ENCODE measurements at places on chromosomes 4 and X.
A peak's percentile ranks its signal among the peaks of the same experiment; 100 is the strongest.

DNA sequence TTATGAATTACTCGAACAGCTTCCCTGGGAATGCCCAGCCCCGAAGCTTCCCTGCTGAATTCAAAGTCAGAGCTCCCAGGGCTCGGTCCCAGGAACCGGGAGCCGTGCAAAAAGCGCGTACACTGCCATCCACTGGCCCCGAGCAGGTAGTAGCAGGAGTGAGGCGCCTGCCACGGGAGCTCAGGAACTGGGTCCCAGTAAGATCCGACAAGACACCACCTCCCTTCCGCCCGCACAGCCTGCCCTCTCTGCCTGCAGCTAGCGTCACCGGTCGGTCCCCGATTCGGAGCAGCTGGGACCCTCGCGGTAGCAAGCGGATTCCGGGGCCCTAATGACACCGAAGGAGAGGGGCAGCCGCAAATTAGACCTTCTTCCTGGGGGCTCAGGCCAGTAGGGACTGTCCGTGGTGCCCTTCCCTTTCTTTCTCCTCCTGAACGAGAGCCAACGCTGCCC lies 1.2 kb downstream of the CORIN start:
- peak; percentile 49 for DNase-seq

DNA sequence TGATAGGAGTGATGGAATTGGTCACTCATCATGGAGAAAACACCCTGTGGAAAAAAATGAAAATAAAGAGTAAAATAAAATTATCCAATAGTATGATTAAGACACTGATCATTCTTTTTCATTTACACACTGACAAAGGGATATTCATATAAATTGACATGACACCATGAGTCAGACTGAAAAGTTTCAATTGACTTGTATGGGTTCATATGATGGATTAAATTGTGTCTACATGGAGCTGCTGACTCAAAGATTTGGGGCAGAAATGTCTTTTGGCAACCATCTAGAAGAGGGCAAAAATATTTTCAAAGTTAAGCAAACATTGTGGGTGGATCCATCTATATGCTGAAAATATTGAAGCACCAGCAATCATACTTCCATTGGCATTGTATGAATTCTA lies 153.4 kb upstream of the PPP3CA start:
- no peak for DNase-seq

DNA sequence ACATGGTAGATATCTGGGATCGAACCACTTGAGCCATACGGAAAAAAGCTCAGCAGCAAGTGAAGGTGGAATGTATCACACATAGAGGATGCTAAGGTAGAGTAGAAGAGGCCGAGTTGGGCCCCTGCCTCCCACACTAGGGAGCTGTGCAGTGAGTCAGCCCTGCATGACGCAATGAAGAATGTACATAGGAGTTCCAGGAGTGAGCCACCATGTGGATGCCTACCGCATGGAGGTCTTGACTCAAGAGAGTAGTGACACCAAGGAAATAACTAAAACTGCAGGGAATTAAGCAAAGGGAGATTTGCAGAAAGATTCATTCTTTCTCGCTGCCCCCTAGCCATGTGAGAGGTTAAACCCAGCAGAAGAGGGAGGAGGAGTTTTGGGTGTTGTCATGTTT lies 389.6 kb upstream of the IGFBP7 start:
- DNase-seq: peak; percentile 59

DNA sequence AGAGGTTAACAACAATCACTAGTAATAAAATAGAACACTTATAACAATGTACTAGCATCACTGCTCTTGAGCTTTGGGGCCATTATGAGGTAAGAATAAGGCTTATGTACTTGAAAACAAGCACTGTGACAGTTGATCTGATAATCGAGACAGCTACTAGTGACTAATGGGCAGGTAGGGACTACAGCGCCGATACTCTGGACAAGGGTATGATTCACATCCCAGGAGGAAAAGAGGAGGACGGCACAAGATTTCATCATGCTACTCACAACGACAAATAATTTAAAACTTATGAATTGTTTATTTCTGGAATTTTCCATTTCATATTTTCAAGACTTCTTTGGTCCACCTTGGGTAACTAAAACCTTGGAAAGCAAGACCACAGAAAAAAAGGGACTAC lies 62.3 kb downstream of the FAM184B start:
- DNase-seq: no peak

GRCh38 chr4:154954117-154954516 lies 173.0 kb downstream of the RBM46 start:
- DNase-seq: no peak

- DNase-seq: no peak
Measured at GRCh38 chr4:165294907-165295306, 32.6 kb upstream of the MSMO1 start.

GRCh38 chrX:39891781-39892180 lies 206.0 kb downstream of the BCOR start:
- no peak for DNase-seq

- DNase-seq: peak; percentile 22
Measured at GRCh38 chrX:24676403-24677024, 17.2 kb upstream of the POLA1 start.

DNA sequence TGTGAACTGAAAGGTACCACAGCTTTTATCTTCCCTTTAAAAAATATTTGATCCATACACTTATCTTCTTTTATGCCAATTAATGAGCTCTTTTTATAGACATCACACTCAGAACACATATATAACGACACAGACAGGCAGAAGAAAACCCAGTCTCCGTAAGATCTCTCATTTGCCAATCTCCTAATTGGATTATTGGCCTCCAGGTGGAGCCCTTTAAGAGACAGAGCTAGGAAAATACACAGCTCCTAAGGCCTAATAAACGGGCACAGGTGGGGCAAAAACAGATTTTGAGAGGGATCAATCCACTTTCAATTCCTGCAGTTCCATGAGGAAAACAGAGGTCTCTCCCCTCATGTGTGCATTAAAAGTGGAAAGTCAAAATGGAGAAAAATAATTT lies 1495.4 kb downstream of the RPA4 start:
- no peak for DNase-seq

- DNase-seq: peak; percentile 52
Measured at GRCh38 chr4:186760576-186760975, 36.9 kb upstream of the FAT1 start.

DNA sequence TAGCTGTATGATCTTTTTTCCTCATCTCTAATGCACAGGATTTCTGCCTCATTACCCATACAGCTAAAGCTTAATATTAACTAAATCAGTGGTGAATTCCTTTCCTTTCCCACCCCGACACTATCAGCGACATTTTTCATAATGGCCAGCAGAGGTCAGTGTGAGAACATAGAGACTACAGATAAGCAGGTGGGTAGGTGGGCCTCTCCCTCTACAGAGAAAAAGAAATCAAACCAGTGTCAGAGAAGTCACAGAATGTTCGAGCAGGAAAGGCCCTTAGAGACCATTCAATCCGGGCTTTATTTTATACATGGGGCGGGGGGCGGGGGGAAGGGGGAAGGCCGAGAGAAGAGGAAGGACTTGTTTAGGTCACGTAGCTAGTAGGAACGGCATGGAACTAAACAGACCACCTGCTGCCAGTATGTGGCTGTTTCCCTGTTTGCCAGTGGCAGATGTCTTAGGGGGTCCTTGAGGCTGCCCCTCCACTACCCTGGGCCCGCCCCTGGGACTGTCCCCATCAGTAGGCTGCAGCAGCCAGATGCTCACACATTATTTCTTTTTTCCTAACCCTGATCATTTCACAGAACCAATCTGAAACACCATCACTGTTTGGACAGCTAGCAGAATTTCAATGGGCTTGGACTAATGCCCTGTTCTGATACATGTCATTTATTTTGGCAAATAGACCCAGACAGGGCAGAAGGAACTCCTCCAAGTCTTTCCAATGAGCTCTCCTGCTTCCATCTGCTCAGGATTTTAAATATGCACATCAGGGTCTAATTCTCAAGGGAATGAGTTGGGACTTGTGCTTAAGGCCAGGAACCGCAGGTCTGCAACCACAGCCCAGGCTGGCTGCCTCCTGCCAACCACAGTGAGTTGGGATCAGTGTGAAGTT lies 133.4 kb downstream of the ATG4A start:
- peak; percentile 30 for DNase-seq

DNA sequence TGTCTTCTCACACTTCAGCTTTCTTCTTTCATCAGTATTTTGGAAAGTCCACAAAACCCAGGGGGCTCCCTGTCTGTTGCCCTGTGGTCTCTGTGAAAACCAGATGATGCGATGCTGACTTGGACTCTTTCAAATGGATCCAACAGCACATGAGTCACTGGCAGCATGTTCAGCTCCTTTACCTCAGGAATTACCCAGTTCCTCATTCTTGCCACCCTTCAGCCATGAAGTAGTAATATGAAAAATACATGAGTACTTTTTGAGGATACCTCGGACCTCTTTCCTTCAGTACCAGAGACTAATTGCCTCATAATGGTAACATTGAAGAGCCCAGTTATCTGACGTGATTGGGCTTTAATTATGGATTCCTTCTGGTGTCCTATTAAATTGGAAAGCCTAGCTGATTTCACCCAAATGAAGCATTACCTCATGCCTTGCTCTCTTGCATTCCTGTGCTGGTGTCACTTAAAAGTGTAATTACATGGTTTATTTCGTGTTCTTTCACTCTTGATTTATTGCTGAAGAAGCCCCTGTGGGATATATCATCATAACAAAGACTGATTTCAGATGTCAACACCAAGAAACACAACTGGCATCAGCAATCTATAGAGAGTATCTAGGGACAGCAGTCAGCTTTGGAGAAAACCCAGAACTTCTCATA lies 63.4 kb downstream of the NFKB1 start:
- DNase-seq: no peak

- DNase-seq: no peak
Measured at GRCh38 chr4:70496231-70496630, 22.1 kb upstream of the AMTN start.

DNA sequence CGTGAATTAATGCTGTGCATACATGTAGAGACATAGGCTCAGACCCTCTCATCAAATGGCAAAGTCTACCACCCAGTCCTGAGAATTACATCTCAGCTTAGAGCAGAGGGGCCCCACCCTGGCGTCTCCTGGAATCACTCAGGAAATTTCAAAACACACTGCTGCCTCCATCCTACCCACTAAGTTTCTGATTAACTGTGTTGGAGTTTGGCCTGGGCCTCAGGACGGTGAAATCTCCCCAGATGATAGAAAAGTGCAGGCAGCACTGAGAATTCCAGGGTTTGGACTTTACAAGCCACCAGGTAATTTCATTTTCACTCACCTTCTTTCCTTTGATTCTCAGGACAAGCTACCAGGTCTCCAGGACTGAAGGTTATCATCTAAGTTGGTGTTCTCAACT lies 3.3 kb upstream of the FAM9C start:
- no peak for DNase-seq

DNA sequence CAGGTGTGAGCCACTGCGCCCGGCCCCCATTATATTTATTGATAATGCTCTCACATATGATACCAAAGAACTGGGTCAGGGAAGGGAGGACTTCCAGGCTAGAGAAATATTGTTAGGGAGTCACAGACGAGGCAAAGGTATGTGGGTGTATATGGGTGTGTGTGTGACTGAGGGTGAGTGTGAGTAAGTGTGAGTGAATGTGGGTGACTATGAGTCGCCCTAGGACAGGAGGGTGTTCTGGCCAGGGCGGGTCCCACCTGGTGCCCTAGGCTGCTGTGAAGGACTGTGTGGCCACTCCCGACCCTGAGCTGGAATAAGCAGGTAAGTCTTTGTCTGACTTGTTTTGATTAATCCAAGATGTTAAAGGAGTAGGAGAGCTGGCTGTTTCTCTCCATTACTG lies 34.4 kb downstream of the RWDD4 start:
- DNase-seq: no peak

DNA sequence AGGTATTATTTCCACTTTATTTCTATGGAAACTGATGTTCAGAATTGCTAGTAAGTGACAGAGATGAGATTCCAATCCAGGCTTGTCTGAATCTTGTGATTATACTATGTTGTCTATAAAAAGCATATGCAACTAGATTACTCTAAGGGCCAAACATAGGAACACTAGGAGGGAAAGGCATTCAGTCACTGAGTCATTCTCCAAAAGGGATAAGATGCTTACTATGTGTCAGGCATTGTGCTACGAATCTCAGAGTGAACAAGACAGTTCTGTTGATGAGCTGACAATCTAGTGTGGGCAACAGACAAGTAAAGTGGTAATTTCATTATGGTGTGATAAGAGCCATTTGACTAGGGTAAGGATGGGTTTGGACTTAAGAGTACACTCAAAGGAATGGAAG lies 77.2 kb downstream of the RASL11B start:
- DNase-seq: no peak

- peak; percentile 46 for DNase-seq
Measured at GRCh38 chr4:101279377-101279871, 67.9 kb downstream of the PPP3CA start.

GRCh38 chrX:46782034-46782433 lies 23.1 kb upstream of the SLC9A7 start:
- DNase-seq: no peak

DNA sequence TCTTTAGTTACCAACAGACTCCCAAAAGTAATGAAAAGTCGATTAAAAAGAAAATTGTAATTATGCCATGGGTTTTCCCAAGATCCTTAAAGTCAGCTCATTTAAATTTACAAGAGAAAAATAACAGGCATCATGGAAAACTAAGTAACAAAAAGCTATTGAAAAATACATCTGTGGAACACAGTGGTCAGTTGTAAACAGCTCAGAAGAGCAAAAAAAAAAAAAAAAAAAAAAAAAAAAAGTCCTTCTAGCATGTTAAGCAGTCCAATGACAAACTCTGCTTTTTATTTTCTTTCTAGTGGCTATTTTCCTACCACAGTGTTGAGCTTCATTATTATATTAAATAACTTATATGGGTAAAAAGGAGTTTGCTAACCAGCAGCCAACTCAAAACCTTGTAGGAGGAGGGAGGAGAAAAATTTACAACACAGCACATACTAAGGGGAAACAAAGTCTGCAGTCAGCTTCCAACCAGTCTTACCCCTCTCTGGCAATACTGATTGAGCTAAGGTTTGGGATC lies 44.9 kb downstream of the RASGEF1B start:
- no peak for DNase-seq

All from A549 (cell line).